Stimulated activated CD8-positive, alpha-beta memory T cell treated with anti-CD3 and anti-CD28 coated beads, Interleukin-7, amount 100 ng/mL, for 1 hour (primary cell): ENCODE measurements at places on chromosomes 7 and 10.

GRCh38 chr7:148609045-148609725 is 18.6 kb downstream of the C7orf33 start:
- no peak for DNase-seq

GRCh38 chr7:149821191-149822148 is 16.7 kb upstream of the ZNF862 start:
- DNase-seq, result no peak

DNA sequence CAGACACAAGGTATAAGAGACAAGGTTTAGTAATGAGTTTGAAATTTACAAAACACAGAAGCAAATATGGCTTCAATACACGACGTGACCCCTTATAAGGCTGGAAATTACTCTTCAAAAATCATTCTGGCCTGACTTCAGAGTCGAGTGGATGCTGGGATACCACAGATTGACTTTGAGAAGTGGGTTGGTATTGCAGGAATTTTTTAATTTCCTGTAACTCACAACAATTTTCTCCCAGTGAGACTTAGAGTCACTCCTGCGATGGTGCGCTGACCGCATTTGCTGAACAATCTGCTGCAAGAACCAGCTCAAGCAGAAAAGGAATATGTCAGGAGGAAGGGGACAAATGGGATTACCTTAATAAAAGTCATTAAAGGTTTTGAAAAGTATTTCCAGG is 132.1 kb downstream of the EMX2 start:
- no peak for DNase-seq

GRCh38 chr10:125102246-125102645 is 58.1 kb downstream of the CTBP2 start:
- DNase-seq, result no peak

DNA sequence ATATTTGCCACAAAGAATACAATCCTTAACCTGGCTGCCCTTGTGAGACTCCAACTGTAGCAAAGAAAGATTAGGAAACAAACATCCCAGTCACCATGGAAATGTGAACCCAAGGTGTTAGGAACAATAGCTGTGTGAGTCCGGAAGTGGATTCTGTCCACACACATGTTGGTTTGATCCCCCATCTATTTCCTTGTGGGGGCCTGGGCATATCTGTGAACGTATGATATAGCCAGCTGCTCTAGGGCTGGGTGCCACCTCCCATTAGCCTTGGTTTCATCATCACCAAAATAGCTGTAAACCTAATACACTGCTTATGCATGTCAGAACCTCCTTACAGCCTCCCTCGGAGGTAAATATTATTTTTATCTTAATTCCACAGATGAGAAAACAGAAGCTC is 26.4 kb downstream of the GRK5 start:
- no peak for DNase-seq

DNA sequence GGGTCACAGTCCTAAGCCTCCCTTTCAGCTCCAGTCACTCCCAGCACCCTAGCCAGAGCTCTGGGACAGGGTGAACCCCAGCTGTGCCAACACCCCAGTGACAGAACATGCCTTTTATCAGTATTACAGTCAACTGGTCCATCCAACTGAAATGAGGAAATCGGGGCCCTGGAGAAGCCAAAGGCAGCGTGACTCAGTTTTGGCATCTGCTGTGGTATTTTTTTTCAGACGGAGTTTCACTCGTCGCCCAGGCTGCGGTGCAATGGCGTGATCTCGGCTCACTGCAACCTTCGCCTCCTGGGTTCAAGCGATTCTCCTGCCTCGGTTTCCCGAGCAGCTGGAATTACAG is 3.4 kb upstream of the CLDN15 start:
- DNase-seq, result no peak

GRCh38 chr7:128407751-128408708 is 1.8 kb downstream of the IMPDH1 start:
- DNase-seq, result no peak

- no peak for DNase-seq
These were observed 138.5 kb downstream of the WNT2 start for GRCh38 chr7:117184367-117184766.

GRCh38 chr10:50242777-50243176 is 8.5 kb downstream of the ASAH2 start:
- DNase-seq, result no peak

GRCh38 chr10:18144928-18145327 is 4.7 kb downstream of the CACNB2 start:
- DNase-seq, result no peak

- no peak for DNase-seq
These were observed 109.8 kb upstream of the NOBOX start for GRCh38 chr7:144513334-144513733.

DNA sequence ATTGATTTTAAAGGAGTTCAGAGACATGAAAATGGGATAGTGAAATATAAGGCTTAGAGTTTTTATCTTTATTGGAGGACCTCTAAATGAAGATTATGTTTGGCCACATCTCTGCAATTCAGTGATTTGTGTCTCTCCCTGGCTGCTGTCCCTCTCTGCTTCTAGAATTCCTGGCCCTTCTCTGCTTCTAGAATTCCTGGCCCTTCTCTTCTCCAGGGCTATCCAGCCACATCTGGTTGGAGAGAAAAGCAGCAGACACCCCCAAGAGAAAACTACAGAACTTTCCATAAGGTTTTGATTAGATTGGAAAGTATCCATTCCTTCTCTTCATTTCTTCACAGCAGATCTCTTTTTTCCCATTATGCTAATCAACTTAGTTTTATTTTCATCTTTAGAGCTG is 135.5 kb downstream of the NPY start:
- DNase-seq, result no peak

DNA sequence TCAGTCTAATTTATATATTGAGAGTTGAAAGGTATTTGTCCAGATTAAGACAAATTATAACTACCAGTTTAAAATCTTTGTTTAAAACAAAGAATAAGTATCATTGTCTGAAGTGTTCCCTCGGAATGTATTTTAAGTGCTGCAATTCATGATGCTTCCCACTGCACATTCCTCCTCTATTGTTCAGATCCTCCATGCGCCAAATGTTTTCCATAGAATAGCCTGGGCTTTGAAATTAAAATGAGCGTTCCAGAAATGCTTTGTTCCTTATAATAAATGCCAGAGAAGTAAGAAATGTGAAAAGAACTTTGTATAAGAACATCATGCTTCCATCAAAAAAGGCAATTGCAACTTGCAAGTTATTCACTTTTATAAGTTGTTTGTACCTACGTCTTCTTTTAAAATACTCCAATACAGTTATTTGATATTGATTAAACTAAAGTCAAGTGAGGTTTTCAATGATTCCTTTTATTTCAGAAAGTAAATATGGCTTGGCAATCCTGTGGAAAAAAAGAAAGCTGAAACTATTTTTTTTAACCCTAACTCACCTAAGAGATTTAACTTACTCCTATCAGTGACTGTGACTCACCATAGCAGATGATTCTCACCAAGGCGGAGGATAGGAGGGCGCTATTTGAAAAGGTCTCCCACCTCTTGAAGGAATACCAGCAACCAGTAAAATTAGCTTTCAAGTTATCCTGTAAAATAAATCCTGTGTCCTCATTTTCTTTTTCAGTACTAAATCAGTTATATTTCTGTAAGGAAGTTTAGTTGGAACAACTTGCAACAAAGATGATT is 85.8 kb downstream of the CTNNA3 start:
- no peak for DNase-seq
